Progenitor cell of endocrine pancreas (in vitro differentiated cells): ENCODE measurements at places on chromosomes 12 and 14. TPM values are rescaled to one million over a fixed set of nuclear protein-coding genes. Genes with fewer than 3 reads are reported as not detected.

NFE2 gene
- total RNA-seq = 17.2 and 17.9 TPM in 2 replicates

PIK3C2G gene
- 26.0 and 26.4 TPM in 2 replicates for total RNA-seq

DNA sequence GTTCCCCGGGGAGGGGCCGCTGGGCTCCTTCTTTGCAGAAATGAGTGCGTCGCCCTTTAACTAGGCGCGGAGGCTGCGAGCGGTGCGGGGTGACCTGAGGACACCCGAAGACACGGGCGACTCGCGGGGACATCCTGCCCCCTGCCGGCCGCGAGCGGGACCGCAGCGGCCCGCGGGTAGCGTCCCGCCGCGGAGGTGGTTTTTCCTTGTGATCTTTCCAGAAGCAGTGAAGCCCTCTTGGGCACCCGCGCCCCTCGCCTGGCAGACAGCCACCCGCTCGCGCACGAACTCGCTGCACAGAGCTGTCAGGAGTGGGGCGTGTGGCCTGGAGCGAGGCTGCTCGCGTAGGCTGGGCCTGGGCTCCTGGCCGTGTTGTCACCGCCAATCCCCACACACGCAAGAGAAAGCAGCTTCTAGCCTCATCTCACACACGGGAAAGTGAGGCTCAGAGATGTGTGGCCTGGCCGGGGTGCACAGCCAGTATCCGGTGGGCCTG, 67.2 kb downstream of the DIO3 start:
- no peak overlapping the region for H3K4me3 ChIP-seq
- peak; percentile 76 for DNase-seq
- H3K36me3 ChIP-seq = no peaks in the 10 kb centered on the region
- H3K27me3 ChIP-seq = peaks cover 4% of the 10 kb centered on the region

FAM181A gene
- total RNA-seq = not detected in 2 replicates

DPPA3 gene
- total RNA-seq = not detected in 2 replicates

- no peak for DNase-seq
- H3K36me3 ChIP-seq = no peaks in the 10 kb centered on the region
- no peak overlapping the region for H3K4me3 ChIP-seq
- H3K4me1 ChIP-seq = peaks cover 6% of the 10 kb centered on the region
- H3K27me3 ChIP-seq = no peaks in the 10 kb centered on the region
- H3K27ac ChIP-seq = no peak overlapping the region
These were observed 26.7 kb downstream of the SERPINA1 start for GRCh38 chr14:94361682-94362081.

- no peak overlapping the region for H3K4me3 ChIP-seq
- no peak overlapping the region for H3K27ac ChIP-seq
These were observed 143.0 kb upstream of the EGLN3 start for GRCh38 chr14:34093883-34094282.

HIP1R gene
- 61.1 and 68.8 TPM in 2 replicates for total RNA-seq

DNA sequence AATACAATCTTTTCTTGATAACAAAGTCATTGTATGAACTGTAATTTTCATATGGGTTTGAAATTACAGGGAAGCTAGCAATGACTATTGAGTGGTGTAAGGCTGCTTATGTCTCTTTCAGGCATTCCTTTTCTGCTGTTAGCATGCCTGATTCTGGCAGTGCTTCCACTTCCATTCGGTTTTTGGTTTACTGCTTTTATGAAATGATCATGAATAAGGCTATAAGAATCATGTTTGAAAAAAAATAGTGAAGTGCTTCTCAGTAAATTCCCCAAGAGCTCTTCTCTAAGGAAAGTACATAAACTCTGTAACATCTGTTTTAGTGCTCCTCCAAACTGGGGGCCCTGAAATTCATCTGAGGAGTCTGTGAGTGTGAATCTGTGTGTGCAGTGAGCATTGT, 434.0 kb upstream of the RGS6 start:
- H3K27me3 ChIP-seq = no peaks in the 10 kb centered on the region
- no peak overlapping the region for H3K27ac ChIP-seq
- peaks cover 8% of the 10 kb centered on the region for H3K36me3 ChIP-seq
- H3K4me1 ChIP-seq = peaks cover 5% of the 10 kb centered on the region
- no peak overlapping the region for H3K4me3 ChIP-seq
- DNase-seq = no peak

DNA sequence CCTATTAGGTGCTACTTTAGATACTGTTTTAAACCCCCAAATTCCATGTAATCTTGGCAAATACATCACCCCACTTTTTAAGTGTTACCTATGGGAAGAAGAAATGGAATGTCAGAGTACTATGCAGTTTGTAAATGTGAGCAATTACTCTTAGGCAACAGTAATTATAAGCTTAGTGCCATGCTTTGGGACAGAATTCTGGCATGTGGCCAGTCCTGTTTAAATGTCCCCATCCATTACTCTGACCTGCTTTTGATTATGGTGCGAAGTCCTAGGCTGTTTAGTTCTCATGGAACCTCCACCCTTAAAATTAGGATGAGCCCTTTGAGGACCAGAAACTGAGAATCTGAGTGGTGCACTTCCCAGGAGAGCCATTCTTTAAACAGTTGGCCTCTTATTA, 321.4 kb upstream of the RGS6 start:
- H3K27ac ChIP-seq = no peak overlapping the region
- H3K4me1 ChIP-seq = peaks cover 6% of the 10 kb centered on the region
- DNase-seq = no peak
- no peak overlapping the region for H3K4me3 ChIP-seq
- H3K27me3 ChIP-seq = no peaks in the 10 kb centered on the region

DNA sequence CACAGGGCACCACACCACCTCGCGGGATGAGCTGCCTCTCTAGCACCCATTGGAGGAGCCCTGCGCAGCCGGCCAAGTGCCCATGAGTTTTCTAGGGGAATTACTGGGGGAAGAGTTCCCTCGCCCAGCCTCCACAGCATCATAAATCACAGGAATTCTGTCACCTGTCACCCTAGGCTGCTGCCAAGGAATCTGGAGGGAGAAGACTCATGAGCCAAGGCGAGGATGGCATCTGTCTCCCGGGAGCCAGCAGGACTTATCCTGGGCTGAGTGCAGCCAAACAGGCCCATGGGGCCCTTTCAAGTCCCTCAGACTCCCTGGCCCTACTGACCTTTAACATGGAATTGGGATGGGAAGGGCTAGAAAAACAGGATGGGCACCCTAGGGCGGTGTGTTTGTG, 7.8 kb upstream of the OTUB2 start:
- no peaks in the 10 kb centered on the region for H3K36me3 ChIP-seq
- H3K4me3 ChIP-seq = no peak overlapping the region
- H3K27me3 ChIP-seq = peaks cover 10% of the 10 kb centered on the region
- no peak overlapping the region for H3K27ac ChIP-seq

- peaks cover 30% of the 10 kb centered on the region for H3K4me1 ChIP-seq
- DNase-seq = no peak
- no peaks in the 10 kb centered on the region for H3K27me3 ChIP-seq
- no peak overlapping the region for H3K4me3 ChIP-seq
- peak overlapping the region; percentile 76 for H3K27ac ChIP-seq
These were observed 72.5 kb downstream of the PHLDA1 start for GRCh38 chr12:75959060-75959459.

- peaks cover 40% of the 10 kb centered on the region for H3K4me1 ChIP-seq
- no peak for DNase-seq
- no peak overlapping the region for H3K27ac ChIP-seq
- peaks cover 17% of the 10 kb centered on the region for H3K36me3 ChIP-seq
- no peaks in the 10 kb centered on the region for H3K27me3 ChIP-seq
- H3K4me3 ChIP-seq = no peak overlapping the region
These were observed 1.2 kb upstream of the LRP1-AS start for GRCh38 chr12:57148469-57149244.

GRCh38 chr14:45364565-45365156, 111.7 kb upstream of the MIS18BP1 start:
- H3K4me3 ChIP-seq = no peak overlapping the region
- no peak overlapping the region for H3K27ac ChIP-seq
- no peaks in the 10 kb centered on the region for H3K4me1 ChIP-seq
- no peaks in the 10 kb centered on the region for H3K27me3 ChIP-seq
- no peak for DNase-seq

DNA sequence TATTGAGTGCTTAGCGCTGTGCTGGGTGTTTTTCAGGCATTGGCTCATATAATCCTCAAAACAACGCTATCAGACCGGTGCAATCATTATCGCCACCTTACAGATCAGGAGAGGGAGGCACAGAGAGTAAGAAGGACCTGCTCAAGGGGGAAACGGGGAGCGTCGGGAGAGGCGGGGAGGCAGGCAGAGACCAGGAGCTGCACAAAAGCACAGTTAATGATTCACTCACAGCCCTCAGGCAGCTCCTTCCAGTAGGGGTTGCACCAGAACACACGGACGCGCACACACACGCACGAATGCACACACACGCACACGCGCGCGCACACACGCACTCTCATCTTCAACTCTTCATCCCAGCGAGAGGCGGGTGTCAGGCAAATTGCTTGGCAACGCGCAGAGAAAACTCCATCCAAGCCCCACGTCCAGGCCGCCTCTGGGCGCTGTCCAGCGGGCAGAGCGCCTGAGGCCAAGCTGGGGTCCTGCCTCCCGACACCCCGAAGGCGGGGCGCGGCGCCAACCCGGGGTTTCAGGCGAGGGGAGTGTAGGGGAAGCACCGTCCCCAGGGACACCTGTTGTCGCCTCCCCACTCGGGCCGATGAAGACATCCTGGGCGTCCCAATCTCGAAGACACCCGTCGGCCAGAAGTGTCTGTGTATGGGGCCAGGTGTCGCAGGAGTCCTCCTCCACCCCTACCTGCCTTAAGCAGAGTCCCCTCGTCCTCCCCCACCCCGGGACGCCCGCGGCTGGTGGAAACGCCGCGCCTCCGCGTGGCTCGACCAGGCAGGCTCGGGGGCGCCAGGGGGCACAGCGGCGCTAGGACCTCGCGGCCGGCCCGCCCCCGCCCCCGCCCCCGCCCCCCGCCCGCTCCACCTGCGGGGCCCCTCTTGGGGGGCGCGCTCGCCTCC, 35.5 kb upstream of the STON2 start:
- peak overlapping the region; percentile 90 for H3K27ac ChIP-seq
- peak; percentile 57 for DNase-seq
- no peaks in the 10 kb centered on the region for H3K36me3 ChIP-seq

GRCh38 chr14:69247676-69248440, 12.1 kb upstream of the GALNT16 start:
- no peak overlapping the region for H3K4me3 ChIP-seq
- H3K27ac ChIP-seq = no peak overlapping the region
- no peaks in the 10 kb centered on the region for H3K36me3 ChIP-seq
- no peaks in the 10 kb centered on the region for H3K27me3 ChIP-seq

STAC3 gene
- 6.0 and 6.1 TPM in 2 replicates for total RNA-seq

DNA sequence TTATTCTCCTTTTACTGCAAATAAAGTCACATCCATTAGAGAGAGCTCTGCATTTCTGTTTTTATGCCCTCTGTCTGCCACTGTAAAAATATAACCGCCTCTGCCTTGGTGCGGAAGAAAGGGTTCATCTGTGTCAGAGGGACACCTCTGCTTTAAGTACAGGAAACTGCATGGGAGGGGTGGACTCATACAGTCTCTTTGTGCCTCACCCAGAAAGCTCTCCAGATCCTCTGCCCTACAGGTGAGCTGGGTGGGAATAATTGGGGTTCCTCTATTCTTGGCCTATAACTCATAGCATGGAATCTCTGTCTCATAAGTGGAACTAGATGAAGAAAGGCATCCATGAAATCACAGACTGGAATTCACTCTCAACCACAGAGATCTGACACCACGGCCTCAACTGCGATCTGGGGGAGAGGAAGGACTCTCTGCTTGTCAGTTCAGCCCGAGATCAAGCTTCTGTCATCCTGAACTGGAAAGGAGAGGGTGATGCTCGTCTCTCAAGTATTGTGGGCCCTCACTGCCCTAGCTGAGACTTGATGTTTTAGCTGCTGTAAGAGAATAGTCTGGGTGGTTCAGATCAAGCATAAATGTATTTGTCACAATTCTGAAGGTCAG, 702.3 kb downstream of the TMEM121 start:
- no peak overlapping the region for H3K4me3 ChIP-seq
- no peaks in the 10 kb centered on the region for H3K27me3 ChIP-seq
- no peak for DNase-seq
- H3K36me3 ChIP-seq = peaks cover 2% of the 10 kb centered on the region
- no peaks in the 10 kb centered on the region for H3K4me1 ChIP-seq

DNA sequence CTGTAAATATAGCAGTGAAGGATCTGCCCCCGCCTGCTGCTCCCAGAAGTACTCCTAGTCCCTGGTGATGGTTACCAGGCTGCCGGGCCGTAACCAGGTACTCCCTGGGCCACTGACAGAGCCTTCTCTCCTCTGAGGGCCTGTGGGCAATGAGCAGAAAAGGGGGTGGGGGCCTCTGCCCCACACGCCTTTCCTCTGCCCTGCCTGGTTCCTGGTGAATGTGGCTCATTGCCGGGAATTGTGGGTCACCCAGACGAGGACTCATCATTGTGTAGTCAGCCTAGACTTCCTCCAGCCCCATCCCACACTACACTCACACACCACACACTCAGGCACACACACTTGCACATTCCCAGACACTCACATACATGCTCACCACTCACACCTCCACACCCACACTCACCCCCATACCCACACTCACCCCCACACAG, 35.7 kb upstream of the ACTN1 start:
- no peak overlapping the region for H3K27ac ChIP-seq
- no peaks in the 10 kb centered on the region for H3K36me3 ChIP-seq
- peaks cover 5% of the 10 kb centered on the region for H3K4me1 ChIP-seq
- H3K4me3 ChIP-seq = no peak overlapping the region
- no peak for DNase-seq
- H3K27me3 ChIP-seq = no peaks in the 10 kb centered on the region

XPOT gene
- total RNA-seq = 65.4 and 73.6 TPM in 2 replicates

- H3K27me3 ChIP-seq = peaks cover 3% of the 10 kb centered on the region
- no peak for DNase-seq
- H3K4me1 ChIP-seq = peaks cover 6% of the 10 kb centered on the region
- H3K27ac ChIP-seq = peak overlapping the region; percentile 93
These were observed 15.8 kb upstream of the ANKRD9 start for GRCh38 chr14:102525219-102525928.

EXOC3L4 gene
- 28.4 and 30.8 TPM in 2 replicates for total RNA-seq

GRCh38 chr12:76308866-76309265, 39.3 kb downstream of the BBS10 start:
- no peak overlapping the region for H3K4me3 ChIP-seq
- no peaks in the 10 kb centered on the region for H3K36me3 ChIP-seq
- peaks cover 5% of the 10 kb centered on the region for H3K4me1 ChIP-seq
- no peak for DNase-seq
- no peak overlapping the region for H3K27ac ChIP-seq
- no peaks in the 10 kb centered on the region for H3K27me3 ChIP-seq

- H3K36me3 ChIP-seq = no peaks in the 10 kb centered on the region
- no peak overlapping the region for H3K4me3 ChIP-seq
- H3K27me3 ChIP-seq = peaks cover 57% of the 10 kb centered on the region
- H3K27ac ChIP-seq = no peak overlapping the region
- no peaks in the 10 kb centered on the region for H3K4me1 ChIP-seq
These were observed 12.3 kb upstream of the KRT73 start for GRCh38 chr12:52630599-52631200.

FOXG1 gene
- total RNA-seq = 1.2 and 1.4 TPM in 2 replicates

- no peak overlapping the region for H3K27ac ChIP-seq
- no peaks in the 10 kb centered on the region for H3K4me1 ChIP-seq
- DNase-seq = no peak
- no peaks in the 10 kb centered on the region for H3K27me3 ChIP-seq
- H3K4me3 ChIP-seq = no peak overlapping the region
These were observed 164.5 kb upstream of the DYRK2 start for GRCh38 chr12:67483871-67484554.
